Stimulated activated CD4-positive, alpha-beta T cell treated with anti-CD3 and anti-CD28 coated beads, Interleukin-1b, Interleukin-23, amount 100 ng/mL, for 1 hour (primary cell): ENCODE measurements at places on chromosomes 2 and 18.

DNA sequence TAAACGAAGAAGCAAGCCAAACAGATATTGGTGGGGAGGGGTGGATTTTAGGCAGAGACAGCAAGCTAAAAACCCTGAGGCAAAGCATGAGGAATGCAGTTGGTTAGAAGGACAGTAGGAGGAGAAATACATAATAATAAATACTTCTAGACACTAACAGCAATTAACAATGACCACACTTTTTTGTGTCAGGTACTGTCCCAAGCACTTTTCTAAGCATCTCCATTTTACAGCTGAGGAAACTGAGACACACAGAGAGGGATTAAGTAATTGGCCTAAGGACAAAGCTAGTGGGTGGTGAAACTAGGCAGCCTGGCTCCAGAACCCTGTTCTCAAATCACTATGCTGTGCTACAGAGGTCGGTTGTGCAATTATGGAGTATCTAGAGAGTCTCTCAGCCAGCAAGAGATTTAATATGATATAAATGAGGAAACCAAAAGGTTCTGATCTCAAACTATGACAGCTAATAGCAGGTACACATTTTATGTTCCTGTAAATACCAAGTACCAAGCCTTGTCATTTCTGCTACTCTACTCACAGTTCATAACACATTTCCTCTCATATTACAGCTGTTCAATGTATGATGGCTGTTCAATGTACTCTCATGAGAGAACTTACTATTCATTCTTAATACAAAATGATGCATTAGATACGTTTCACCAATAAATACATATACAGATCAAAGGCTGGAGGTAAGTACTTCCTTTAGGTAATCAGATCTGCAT is 5.3 kb downstream of the MAP4K3 start:
- no peak for DNase-seq

DNA sequence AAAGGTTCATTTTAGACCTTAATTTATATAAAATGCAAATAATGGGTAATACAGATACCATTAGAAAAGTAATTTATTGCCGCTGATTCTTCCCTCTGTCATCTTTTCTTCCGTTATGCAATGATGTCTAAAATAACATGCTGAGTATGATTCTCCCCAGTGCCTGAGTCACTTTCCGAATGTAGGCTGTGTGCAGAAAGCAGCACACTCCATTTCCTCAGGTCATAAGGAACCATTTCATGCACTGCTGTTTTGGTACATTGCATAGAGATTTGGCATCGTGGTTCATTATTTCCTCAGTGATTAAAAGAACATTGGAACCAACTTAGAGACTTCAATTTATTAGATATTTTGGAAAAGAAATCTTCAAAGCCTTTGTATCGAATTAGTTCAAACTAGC is 173.5 kb downstream of the CDH2 start:
- no peak for DNase-seq

DNA sequence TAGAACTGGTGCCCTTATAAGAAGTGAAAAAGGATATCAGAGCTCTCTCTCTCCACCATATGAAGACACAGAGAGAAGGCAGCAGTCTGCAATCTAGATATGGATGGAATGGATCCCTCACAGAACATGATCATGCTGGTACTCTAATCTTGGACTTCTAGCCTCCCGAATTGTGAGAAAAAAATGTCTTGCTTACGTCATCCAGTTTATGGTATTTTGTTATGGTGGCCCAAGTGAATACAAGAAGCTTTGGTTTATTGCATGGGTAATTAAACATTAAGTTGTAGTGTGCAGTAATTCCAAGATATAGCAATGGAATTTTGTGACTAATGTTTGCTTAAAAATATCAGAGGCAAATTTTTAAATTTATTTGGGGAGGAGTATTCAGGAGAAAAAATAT is 1667.4 kb upstream of the SLC39A10 start:
- no peak for DNase-seq

DNA sequence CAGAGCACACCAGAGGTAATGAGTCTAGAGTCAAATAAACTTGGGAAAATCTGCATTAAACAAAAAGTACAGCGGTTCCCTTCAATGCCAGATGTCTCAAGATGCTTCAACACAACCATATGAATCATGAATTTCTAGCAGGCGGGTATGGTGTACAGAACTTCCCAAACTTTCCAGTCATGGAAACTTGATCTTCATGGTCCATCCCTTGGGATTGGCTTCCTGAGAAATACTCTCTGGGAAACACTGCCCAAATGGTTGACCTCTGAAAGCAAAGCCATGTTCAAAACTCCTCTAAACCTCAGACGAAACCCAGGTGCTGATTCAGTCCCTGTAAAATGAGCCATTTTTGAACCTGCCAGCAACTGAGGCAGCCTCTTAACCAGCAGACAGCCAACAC is 16.4 kb upstream of the TMEM247 start:
- no peak for DNase-seq

DNA sequence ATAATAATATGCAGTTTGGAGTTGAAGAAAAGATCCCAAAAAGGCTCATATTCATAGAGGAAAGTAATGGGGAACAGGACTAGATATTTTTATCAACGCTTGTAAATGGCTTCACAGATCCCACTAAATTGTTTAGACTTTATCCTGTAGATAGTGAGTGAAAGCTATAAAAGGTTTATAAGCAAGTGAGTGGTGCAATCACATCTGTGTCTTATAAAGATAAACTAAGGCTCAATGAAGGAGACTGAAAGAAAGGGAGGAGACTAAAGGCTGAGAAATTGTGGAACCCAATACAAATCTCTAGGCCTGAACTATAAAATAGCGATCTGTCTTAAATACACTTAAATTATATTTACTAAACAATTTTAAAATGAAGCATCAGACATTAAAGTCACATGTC is 7.7 kb downstream of the SP3 start:
- DNase-seq, result no peak

DNA sequence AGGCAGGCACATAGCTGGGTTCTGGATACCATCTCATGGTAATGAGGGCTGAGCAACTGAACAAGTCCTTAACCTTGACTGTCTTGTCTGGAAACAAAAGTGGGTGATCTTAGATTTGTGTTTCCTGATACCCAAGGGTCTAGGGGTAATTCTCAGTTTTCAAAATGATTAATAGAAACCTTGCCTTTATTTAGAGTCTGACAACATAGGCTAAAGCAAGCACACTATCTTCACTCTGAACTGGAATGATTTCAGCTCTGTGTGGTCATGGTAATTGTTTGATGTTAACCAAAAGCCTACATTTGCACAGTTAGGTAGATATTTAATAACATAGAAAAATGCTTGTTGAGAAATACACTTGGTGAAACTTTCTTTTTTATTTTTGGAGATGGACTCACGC is 6.8 kb upstream of the LAMA3 start:
- DNase-seq, result no peak

DNA sequence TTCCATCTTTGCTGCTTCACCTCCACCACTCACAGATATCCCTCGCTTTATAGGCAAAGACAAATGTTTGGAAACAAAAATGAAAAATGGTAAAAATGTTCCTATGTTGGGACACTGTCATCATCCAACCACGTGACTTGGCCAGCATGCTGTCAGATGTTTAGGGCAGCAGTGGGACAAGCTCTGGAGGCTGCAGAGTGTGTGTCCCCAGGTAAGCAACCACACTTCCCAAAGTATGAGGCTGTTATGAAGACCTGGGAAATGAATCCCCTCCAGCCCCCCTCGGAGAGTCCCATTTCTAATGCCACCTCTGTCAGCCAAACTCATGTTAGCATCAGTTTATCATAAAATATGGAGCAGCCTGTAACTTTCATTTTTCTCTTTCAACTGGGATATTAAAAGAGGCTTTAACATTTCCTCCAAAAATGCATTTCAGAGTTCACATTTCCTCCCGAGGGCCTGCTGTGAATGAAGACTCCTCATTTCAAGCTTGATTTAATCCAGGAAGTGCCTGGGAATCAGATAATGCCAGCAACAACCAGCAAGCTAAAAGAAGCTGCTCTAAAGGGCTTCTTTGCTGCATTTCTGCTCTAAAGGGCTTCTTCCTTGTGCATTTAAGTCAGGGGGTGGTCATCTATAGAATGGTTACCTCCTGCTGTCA is 66.2 kb downstream of the APOB start:
- no peak for DNase-seq

- no peak for DNase-seq
These were observed 68.2 kb upstream of the STON1 start for GRCh38 chr2:48461721-48462120.

- DNase-seq, result no peak
These were observed 61.6 kb upstream of the ATP8B1 start for GRCh38 chr18:57864615-57865121.

DNA sequence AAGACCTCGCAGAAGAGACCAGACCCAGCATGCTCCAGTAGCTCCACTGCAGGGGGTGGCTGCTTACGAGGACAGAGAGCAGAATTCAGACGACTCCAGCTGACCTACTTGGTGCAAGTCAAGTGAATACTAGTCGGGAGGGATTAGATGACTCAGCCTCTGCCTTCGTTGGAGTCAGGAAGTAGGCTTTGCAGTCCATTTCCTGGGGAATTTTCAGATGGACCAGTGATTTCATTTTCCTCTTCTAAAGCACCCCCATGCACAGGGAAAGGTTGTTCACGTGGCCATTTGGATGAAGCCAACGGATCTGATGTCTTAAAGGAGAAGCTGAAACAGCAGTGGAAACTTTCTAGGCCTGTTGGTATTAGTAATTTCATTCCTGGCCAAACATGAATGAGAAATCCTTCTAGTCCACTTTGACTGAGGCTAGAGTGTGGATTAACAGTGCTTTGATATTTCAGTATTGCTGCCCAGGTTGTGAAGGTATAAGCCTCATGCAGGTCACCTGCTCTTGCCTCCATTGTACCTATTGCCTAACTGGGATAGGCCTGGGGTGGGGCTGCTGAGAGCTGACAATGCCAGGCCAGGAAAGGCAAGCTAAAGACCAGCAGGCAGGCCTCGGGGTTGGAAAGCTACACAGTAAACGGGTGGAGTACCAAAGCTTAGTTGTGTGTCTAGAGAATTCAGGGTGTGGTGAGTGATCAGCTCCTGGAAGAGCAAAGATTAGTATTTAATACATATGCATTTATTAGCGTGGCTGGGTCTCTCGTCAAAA is 117.6 kb upstream of the FOSL2 start:
- no peak for DNase-seq

DNA sequence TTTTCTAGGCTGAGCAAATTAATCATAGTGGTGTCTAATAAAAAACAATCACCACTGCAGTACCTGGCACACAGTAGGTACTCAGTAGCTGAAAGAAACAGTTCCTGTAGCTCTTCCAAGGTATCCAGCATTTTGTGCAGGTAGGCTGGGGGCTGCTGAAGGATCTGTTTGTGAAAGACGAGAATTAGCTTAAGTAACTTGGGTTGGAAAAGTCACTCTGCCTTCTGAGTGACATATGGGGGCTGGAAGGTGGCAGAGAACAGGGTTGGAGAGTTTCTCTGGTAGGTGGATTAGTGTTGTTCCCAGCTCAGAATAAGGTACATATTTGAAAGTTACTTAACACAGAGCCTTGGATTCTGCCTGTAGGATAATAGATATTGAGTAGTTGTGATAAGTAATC is 72.8 kb downstream of the FMNL2 start:
- no peak for DNase-seq
